ENCODE measurements at places on chromosomes 4 and X.

- DNase-seq: no peak
Observed at GRCh38 chr4:108868606-108869227, 105.9 kb upstream of the ETNPPL start.

DNA sequence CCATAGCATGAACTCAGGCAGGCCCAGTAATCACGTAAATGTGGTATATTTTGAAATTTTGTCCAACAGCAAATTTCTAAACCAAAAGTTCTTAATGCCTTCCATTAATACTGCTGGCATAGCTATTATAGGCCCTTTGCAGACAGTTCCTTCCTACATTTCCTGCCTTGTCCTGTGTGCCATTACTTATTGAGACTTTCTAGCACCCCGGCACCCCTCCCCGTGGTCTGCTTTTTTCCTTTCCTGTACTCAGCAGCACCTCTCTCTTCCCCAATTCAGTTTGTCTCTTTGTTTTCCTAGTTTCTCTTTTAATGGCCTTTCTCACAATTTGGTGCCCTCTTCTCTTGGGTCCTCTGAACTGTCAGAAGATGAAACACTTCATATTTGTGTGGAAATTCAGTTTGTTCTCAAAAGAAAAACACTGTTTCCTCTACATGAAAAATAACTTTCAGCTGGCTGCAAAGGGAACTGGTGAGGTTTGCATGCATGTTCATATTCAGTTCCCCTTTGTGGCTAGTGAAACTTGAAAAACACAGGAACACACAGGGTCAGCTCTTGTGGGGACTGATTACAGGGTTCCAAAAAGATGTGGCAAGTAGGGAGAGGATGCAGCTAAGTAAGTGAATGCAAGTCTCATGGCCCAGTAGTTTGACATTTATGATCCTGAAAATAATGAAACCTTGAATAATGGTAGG is 17.1 kb downstream of the GPR34 start:
- DNase-seq: no peak

- no peak for DNase-seq
Observed at GRCh38 chr4:138800421-138800820, 215.2 kb upstream of the NOCT start.

- no peak for DNase-seq
Observed at GRCh38 chrX:16714504-16714903, 2.0 kb upstream of the CTPS2 start.

DNA sequence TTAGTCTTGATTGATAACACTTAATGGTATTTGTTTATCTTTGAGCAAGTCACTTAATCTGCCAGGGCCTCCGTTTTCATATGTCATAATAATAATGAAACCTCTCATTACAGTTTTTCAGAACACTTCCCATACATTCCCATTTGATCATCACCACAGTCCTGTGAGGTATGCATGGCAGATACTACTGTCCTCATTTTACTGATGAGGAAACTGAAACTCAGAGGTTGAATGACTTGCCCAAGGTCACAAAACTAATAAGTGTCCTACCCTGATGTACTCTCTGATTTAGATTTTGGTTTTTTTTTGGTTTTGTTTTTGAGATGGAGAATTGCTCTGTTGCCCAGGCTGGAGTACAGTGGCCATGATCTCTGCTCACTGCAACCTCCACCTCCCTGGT is 25.7 kb downstream of the ZFX start:
- no peak for DNase-seq

- DNase-seq: no peak
Observed at GRCh38 chrX:124239911-124240310, 92.5 kb upstream of the TEX13D start.

DNA sequence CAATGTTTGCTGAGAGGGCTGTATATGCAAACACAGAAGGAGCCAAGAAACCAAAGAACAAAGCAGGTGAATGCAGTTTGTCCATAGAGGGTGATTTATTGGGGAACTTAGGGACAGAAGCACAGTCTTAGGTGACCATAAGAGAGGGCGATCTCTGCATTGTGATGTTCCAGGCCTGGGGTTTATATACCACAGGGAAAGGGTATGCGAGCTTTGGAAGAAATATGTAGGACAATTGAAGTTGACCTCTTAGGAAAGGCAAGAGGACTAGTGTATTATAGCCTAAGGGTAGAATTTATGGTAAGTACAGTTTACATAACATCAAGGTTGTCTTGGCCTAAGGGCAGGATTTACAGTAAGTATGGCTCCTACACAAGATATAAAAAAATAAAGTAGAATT is 27.8 kb downstream of the FAM184B start:
- DNase-seq: no peak

DNA sequence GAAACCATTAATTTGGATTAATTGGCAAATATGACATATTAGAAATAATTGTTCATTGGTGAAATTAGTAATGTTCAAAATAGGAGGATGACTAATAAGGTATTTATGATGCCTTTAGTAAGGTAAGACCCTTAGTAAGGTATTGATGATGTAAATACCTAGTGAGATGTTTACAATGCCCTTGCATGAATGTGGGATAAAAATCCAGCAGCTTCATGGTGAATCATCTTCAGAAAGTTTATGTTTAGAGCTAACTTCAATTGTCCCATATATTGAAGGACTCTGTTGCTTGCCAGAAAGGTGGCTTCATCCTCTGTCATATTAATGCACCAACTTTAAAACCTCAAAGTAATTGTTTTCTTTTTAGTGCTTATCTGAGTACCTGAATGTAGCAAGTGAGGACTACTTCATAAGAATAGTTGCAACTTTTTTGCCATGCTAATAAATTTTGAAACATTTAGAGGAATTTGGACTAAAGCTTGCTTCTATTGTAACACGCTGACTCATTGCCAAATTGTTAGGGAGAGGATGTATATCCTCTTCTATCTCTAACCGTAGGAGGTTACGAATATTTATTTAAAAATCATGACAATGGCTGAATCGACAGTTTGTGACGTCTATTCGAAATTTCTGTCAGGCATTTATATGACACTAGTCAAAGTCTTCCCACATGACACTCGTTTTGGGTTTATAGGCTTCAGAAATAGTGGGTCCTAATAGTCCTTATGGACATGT is 174.1 kb upstream of the HS3ST1 start:
- no peak for DNase-seq

GRCh38 chr4:23117826-23118225 is 425.1 kb downstream of the GBA3 start:
- no peak for DNase-seq

GRCh38 chr4:170423137-170423536 is 333.4 kb upstream of the AADAT start:
- peak; percentile 44 for DNase-seq

DNA sequence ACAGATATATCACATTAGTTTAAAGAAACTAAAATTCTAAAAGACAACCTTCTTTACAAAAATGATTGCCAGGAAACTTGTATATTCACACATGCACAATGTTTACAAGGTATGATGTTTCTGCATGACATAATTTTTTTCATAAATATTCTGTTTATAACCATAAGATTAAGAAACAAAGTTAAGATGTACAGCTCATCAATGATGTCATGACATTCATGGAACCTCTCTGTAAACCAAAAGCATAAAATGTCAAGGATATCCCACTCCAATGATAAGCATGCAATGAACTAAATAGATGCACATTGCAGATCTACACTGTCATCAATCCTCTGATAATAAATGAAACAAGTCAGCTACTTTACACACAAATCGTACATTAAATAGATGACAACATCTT is 136.0 kb downstream of the MAB21L2 start:
- DNase-seq: no peak

GRCh38 chrX:155956649-155957048 is 40.8 kb upstream of the IL9R start:
- DNase-seq: peak; percentile 5

- DNase-seq: peak; percentile 49
Observed at GRCh38 chrX:118526149-118526548, 30.5 kb downstream of the DOCK11 start.

GRCh38 chr4:39910064-39910463 is 67.6 kb downstream of the PDS5A start:
- DNase-seq: no peak

DNA sequence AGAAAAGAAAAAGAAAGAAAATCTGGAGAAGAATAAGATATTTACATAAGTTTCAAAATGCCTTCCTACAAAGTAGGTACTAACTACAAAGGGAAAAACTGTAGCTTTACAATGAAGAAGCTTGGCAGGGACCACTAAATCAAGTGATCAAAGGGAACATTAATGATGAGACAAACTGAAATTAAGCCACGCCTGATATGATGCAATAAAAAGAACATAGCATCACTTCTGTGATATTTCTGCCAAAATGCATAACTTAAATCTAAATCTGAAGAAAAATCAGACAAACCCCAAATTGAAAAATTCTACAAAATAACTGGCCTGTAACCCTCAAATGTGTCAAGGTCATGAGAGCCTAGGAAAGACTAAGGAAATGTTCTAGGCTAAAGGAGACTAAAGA is 8.9 kb upstream of the DCLK2 start:
- DNase-seq: no peak

DNA sequence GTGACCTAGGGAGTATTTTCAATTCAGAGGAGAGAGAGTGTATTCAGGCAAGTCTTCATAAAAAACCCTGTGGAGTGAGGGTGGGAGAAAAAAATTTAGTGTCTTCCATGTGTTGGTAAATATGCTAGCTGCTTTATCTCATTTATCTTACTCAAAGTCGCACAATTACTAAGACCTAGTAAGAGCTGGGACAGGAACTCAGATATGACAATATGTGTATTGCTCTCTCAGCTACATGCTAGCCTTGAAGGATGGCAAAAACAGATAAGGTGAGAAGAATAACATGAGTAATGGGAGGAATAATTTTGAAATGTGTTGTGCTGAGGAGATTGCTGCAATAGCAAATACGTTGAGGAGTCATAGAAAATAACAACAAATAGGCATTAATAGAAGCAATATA is 458.6 kb downstream of the SH2D1A start:
- no peak for DNase-seq

DNA sequence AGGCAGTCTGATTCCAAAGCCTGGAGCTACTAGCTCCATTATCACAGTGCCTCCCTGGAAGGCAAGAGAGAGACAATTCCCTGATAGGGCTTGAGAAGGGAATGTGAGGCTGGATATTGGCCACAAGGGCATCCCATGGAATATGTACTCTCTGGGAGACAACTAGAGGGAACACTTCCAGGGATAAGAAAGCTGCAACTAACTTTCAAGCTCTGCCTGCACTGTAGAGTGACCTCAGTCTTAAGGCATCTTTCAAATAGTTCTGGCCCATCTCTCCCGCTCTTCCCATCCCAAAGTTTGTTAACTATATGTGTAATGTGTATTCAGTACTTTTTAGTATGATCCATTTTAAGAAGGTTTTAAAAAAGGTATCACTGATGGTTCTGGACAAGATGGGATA is 13.1 kb upstream of the RNF212 start:
- DNase-seq: peak; percentile 51

GRCh38 chr4:19832411-19832810 is 419.3 kb upstream of the SLIT2 start:
- peak; percentile 38 for DNase-seq

DNA sequence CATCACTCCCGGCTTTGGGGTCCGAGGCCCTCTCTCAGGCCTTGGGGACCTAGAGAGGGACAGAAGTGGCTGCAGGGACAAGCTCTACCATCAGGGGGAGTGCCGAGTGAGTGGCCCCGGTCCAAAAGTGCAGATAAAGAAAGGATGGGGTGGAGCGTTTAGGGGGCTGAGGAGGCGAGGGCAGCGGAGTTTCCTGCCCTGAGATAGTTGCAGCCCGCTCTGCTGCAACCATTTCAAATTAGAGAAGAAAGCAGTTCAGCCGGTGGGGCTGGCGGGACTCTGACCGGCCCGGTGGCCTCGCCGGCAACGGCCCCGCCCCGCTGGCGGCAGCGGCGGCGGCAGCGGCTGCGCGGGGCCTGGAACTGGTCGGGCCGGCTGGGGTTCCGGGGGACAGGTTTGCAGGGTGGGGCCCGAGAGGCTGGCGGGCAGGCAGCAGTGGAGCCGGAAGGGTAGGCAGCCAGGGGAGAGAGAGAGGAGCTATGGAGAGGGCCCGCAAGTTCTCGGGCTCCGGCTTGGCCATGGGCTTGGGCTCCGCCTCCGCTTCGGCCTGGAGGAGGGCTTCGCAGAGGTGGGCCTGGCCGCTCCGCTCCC is 7.6 kb downstream of the DLG3 start:
- peak; percentile 59 for DNase-seq

DNA sequence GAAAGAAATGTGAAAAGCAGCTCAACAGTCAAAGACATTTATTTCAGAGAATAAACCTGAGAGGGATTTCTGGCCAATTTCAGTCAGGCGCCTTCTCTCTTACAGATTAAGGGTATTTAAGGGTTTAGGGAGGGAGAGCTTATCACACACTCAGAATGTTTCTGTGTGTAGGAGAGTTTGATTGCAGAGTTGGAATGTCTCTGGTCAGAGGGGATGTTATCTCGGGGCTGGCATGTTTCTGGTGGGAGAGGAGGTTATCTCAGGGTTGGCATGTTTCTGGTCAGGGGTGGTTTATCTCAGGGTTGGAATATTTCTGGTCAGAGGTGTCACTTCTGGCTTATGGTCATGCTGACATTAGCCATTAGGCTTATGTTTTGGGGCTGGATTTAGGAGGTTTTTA is 1920.5 kb upstream of the PCDH7 start:
- no peak for DNase-seq

DNA sequence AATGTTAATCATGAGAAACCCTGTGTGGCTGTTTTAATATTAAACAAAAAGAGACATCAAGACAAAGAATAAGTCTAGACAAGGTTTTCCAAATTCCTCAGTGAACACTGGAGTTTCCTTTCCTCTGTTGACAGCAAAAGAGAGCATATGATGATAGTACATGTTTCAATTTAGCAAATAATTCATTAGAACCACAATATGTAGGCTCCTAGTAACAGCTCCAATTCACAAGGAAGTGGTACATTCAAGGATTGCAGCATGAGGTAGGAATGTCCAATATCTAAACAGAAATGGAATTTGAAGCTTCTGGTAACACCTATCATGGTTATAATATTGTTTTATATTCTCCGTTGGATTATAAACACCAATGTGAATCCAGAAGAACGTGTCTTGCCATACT is 203.8 kb upstream of the TECRL start:
- DNase-seq: no peak

DNA sequence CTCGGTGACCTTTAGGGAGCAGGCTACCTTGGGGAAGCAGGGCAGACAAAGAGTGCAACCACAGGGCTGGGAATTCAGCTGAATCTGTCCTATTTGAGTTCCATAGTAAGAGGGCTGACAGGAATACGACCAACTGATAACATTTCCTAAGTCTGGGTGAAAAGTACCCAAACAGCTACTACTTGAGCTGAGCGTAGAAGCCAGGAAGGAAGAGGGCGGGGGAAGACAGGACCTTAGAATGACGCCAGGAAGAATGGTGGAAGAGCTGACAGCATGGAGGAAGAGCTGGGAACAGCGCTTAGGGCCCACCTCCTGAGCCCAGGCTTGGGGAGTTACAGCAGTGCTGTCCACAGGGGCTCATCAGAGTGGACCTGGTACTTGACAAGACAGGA is 14.4 kb downstream of the MECP2 start:
- DNase-seq: no peak

GRCh38 chr4:106136777-106137331 is 179.2 kb downstream of the TBCK start:
- no peak for DNase-seq

Measured in EH (cell line).